CD4-positive, CD25-positive, alpha-beta regulatory T cell (primary cell): ENCODE measurements at places on chromosomes 7 and 10. TPM values are rescaled to one million over a fixed set of nuclear protein-coding genes. Genes with fewer than 3 reads are reported as not detected.

The FAM25G gene
- not detected for total RNA-seq

The OR2A5 gene
- total RNA-seq: not detected

The PTF1A gene
- not detected for total RNA-seq

The FAM13C gene
- not detected for total RNA-seq

GRCh38 chr10:51035344-51035743, 38.9 kb upstream of the PRKG1 start:
- H3K27me3 ChIP-seq: no peaks in the 10 kb centered on the region
- H3K36me3 ChIP-seq: no peaks in the 10 kb centered on the region
- H3K4me3 ChIP-seq: no peak overlapping the region

DNA sequence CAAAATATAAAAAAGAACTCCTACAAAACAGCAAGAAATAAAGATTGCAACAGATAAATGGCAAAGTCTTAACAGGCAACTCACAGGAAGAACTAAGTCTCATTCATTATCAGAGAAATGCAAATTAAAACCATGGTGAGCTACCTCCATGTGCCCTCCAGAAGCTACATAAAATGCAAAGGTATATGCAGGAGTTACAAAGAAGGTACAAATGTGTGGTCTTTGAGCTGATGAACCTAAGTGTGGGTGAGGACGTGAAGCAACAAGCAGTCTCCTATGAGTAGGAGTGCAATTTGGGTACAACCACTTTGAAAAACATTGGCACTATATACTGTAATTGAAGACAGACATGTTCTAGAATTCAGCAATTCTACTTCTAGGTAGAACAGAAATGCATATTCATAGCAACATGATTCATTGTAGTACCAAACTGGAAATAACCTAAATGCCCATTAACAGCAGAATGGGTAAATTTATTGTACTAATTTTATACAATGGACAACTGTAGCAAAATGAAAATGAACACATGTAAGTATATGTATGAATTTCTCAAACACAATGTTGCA, 61.6 kb upstream of the KCNMA1 start:
- H3K27me3 ChIP-seq: peaks cover 6% of the 10 kb centered on the region
- H3K36me3 ChIP-seq: no peaks in the 10 kb centered on the region
- DNase-seq: no peak
- no peak overlapping the region for H3K4me3 ChIP-seq

- DNase-seq: no peak
- no peaks in the 10 kb centered on the region for H3K4me1 ChIP-seq
- H3K27ac ChIP-seq: no peak overlapping the region
- H3K36me3 ChIP-seq: peaks cover 4% of the 10 kb centered on the region
These were observed 33.8 kb downstream of the SNX8 start for GRCh38 chr7:2280424-2280823.

- peaks cover 14% of the 10 kb centered on the region for H3K27me3 ChIP-seq
- H3K4me3 ChIP-seq: no peak overlapping the region
- no peaks in the 10 kb centered on the region for H3K4me1 ChIP-seq
- no peak overlapping the region for H3K27ac ChIP-seq
- DNase-seq: no peak
These were observed 1.9 kb downstream of the CACNB2 start for GRCh38 chr10:18142151-18142550.

DNA sequence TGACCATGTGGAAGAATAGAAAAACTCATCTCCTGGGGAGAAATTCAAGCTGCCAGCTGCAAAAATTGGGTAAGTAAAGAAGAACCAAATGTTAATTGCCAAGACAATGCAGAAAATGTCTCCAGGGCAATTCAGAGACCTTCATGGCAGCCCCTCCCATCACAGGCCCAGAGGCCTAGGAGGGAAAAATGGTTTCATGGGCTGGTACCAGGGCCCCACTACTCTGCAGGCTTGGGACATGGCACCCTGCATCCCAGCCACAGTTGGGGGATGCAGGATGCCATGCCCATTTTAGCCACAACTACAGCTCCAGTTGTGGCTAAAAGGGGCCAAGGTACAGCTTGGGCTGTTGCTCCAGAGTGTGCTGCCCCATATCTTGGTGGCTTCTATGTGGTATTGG, 20.9 kb upstream of the MKLN1 start:
- no peak overlapping the region for H3K27ac ChIP-seq
- no peak overlapping the region for H3K4me3 ChIP-seq
- H3K27me3 ChIP-seq: no peaks in the 10 kb centered on the region
- DNase-seq: no peak
- no peaks in the 10 kb centered on the region for H3K4me1 ChIP-seq

- no peak for DNase-seq
- no peak overlapping the region for H3K27ac ChIP-seq
- H3K4me1 ChIP-seq: peaks cover 22% of the 10 kb centered on the region
- peaks cover 10% of the 10 kb centered on the region for H3K36me3 ChIP-seq
These were observed 36.8 kb downstream of the RSU1 start for GRCh38 chr10:16780338-16780880.

- no peaks in the 10 kb centered on the region for H3K27me3 ChIP-seq
- no peaks in the 10 kb centered on the region for H3K4me1 ChIP-seq
- no peak overlapping the region for H3K4me3 ChIP-seq
- DNase-seq: no peak
- H3K36me3 ChIP-seq: peaks cover 9% of the 10 kb centered on the region
These were observed 321.4 kb upstream of the AOAH start for GRCh38 chr7:37045681-37046179.

- no peak overlapping the region for H3K27ac ChIP-seq
- peaks cover 5% of the 10 kb centered on the region for H3K36me3 ChIP-seq
- no peak for DNase-seq
- no peaks in the 10 kb centered on the region for H3K27me3 ChIP-seq
- no peak overlapping the region for H3K4me3 ChIP-seq
These were observed 140.4 kb downstream of the ELFN1 start for GRCh38 chr7:1810521-1810920.

- H3K36me3 ChIP-seq: no peaks in the 10 kb centered on the region
- no peaks in the 10 kb centered on the region for H3K4me1 ChIP-seq
- no peak overlapping the region for H3K4me3 ChIP-seq
- no peaks in the 10 kb centered on the region for H3K27me3 ChIP-seq
These were observed 70.9 kb upstream of the AMPH start for GRCh38 chr7:38702002-38702535.
